ENCODE measurements at places on chromosomes 6 and 20. TPM values are rescaled to one million over a fixed set of nuclear protein-coding genes. Genes with fewer than 3 reads are reported as not detected.

ACSS2 gene
- 101 TPM for total RNA-seq

ZC2HC1B gene
- total RNA-seq, result not detected

DNA sequence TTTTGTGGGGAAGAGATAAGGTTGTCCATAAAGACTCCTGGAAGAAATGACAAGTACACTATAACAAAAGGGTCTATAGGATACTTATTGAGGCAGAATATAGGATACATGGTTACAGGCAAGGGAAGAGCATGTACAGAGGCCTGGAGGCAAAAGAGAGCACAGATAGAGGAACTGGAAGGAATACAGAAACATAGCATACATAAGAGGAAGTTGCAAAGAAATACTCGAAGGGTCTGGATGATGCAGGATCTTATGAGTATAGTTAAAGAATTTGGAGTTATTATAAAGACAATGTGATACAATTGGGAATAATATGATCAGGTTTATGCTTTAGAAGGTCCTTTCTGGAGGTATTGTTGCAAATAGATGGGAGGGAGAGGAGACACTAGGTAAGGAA is 592.7 kb upstream of the POU3F2 start:
- no peak for DNase-seq

DNA sequence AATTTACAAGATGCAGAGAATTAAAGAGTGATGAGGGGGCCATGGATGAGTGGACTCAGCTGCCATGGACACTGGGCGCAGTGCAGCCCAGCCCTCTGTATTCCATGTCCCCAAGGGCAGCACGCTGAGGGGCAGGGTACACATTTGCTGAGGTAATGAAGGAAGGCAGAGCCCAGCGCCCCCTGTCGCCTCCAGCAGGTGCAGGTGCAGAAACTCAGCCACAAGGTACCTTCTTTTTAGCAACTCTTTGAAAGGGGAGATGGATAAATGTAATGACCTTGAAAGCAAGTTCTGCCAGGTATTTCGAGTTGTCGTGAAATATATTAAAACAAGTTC is 7.1 kb downstream of the CD93 start:
- no peak for DNase-seq

DNA sequence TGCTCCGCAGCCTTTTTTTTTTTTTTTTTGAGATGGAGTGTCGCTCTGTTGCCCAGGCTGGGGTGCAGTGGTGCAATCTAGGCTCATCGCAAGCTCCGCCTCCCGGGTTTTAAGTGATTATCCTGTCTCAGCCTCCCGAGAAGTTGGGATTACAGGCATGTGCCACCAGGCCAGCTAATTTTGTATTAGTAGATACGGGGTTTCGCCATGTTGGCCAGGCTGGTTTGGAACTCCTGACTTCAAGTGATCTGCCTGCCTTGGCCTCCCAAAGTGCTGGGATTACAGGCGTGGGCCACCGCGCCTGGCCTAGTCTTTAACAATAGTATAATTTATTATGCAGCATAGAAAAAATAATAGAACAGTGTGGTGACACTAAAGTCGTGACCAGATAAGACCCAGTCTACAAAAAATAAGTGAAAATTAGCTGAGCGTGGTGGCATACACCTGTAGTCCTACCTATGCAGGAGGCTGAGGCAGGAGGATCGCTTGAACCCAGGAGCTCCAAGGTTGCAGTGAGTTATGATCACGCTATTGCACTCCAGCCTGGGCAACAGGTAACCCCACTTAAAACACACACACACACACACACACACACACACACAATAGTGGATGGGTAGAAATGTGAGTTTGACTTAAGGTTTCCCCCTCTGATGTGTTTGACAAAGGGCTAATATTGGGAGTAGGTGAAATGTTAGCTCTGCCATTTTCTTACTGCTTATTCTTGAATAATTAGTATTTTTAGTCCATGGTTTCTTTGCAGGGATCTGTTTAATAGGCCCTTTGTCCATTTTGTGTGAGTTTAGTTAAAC is 6.5 kb downstream of the PIM1 start:
- DNase-seq, result no peak

GRCh38 chr6:151832710-151833109 is 25.2 kb downstream of the ESR1 start:
- no peak for DNase-seq
